Hippocampal formation (tissue), 2 donors: ENCODE measurements at places on chromosomes 1 and 21.
A peak's percentile ranks its signal among the peaks of the same experiment; 100 is the strongest.

DNA sequence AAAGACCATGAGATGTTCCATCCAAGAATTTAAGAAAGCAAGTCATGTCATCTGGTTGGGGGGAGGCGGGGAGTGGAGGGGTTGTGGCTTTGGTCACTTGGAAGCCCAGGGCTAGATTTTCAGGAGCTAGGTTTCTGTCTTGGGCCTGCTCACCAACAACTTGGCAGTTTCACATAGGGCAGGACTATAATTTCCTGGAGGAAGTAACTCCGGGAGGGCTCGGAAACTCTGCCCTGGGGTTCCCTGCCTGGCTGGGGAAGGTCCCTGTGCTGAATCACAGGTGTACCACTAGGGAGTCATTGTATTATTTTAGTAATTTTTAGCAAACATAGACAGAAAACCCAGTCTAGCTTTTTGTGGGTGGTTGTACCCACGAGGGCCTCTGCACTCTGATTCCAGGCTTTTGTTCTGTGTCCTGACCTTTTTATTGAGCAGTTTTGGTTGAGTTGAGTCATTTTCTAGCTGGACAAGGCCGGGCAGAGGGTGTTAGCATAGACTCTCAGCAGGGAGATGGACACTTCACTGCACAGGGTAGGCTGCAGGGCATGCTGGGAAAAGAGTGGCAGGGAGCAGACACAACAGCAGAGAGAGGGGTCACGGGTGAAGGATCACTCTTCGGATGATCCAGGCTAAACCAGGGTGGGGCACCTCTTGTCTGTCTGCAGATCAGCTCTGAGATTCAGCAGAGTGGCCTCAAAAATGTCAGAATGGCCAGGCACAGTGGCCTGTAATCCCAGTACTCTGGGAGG lies 144.7 kb downstream of the GRIK3 start:
- DNase-seq = no peak

DNA sequence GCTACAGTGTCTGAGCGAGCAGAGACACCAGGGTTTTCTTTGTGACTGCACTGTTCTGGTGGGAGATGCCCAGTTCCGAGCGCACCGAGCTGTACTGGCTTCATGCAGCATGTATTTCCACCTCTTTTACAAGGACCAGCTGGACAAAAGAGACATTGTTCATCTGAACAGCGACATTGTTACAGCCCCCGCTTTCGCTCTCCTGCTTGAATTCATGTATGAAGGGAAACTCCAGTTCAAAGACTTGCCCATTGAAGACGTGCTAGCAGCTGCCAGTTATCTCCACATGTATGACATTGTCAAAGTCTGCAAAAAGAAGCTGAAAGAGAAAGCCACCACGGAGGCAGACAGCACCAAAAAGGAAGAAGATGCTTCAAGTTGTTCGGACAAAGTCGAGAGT lies 2.7 kb downstream of the ZBTB18 start:
- peak; percentile 77 for DNase-seq

DNA sequence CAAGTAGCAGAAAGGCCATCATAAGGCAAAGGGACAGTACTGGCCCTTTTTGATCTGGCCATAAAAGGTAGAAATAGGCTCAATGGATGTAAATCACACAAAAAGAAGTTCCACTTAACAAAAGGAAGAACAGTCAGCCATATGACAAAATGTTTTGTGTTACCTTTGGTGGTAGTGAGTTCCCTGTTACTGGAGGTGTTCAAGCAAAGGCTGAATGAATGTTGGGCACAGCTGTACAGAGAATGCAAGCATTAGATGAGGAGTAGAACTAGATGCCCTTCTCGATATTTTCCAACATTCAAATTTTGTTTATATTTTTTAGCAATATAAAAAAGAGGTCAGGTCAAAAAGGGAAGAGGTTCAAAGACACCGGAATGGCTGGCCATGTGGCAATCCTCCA lies 20.0 kb downstream of the OLFML3 start:
- no peak for DNase-seq

- DNase-seq = no peak
Measured at GRCh38 chr1:85118751-85119150, 70.5 kb upstream of the MCOLN3 start.

DNA sequence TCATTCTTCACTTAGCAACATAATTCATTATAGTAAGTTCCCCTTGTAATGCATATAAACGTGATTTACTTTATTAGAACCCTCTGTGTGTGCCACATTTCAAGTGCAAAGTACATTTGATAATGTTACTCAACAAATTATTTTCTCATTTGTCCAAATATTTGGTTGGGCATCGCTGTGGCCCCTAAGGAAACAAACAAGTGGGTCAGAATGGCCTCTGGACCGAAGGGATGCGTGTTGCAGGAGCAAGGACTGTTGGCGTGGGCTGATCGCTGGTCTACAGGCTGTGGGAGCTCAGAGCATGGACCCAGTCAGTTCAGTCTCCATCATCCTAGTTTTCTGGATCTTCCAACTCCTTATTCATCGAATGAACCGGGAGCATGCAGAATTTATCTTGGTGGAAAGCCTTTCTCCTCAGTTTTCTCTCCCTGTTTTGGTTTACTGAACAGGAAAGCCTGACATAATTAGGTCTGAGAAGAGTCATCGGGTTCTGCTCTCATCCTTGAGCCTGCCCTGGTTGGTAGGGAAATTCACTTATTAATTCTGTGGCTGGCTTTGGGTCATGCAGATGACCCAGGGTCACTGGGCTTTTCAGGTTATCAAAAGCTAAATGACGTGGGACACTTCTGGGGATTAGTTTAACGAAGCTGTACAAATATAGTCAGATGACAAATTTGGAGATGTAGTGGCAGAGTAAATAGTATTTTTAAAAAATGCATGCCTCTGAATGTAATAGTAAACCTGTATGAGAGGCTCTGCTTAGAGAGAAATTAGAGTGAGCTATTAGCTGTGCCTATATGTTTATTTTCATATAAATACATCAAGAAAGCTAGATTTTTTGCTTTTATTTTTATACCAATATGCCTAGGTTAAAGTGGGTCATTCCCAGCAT lies 200.2 kb downstream of the SDCCAG8 start:
- no peak for DNase-seq
